Ecto neural progenitor cell (in vitro differentiated cells): ENCODE measurements at places on chromosomes 2 and 18.

DNA sequence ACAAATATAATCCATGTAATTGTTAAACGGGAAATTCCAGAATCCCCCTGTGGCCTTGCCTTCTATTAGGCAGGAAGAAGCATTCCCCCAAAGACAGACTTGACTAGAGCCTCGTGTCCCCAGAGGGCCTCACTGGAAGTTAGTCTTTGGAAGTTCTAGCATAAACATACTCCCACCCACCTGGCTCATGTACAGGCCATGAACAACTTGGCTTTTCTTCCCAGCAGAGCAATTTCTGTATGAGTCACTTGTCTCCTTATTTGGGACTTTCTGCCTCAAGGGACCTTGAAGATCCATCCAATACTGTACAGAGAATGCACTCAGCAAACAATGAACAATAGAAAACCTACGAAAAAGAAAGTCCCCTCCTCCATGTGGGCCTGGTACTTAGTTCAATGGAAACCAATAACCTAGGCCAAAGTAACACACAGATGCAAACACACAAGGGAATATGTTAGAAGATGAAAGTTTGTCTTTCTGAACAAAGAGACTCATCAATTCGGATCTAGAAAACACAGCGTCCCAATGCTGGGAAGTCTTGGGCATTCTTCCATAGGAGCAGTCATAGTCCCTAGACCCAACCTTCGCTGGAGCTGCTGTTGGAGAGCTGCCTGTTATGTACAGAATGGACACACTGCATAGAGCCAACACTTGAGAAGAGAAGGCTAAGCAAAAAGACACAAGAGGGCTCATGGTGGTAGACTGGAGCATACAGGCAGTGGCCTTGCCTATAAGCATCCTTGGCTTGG lies 303.5 kb downstream of the HRH4 start:
- DNase-seq: no peak

- no peak for DNase-seq
These were observed 992.0 kb upstream of the ZEB2 start for GRCh38 chr2:145511946-145512345.

- no peak for DNase-seq
These were observed 176.9 kb upstream of the NRP2 start for GRCh38 chr2:205505371-205505770.

DNA sequence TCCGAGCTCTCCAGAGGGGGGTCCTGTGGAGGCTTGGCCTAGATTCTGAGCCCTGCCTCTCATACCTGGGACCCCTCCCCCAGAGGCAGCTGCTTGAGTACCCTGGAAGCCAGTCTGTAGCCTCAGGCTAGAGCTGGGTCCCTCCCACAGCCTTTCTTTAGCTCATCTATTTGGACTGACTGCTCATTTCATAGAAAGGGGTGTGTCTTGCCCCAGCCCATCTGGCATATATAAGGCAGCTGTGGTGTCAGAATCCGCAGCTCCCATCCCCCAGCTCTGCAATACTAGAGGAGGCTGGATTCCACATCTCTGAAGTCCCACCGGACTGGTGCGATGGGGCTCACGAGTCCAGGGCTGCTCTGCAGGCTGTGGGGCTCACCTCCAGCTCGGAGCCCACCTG lies 26.1 kb downstream of the MPHOSPH10 start:
- DNase-seq: no peak

- DNase-seq: no peak
These were observed 31.4 kb upstream of the MFSD6 start for GRCh38 chr2:190376591-190377245.

GRCh38 chr2:32931519-32931918 lies 15.2 kb upstream of the LTBP1 start:
- no peak for DNase-seq

- no peak for DNase-seq
These were observed 40.2 kb upstream of the EML4 start for GRCh38 chr2:42128721-42129486.

- DNase-seq: no peak
These were observed 1.3 kb upstream of the RIT2 start for GRCh38 chr18:43116699-43117294.

GRCh38 chr2:122808286-122808969 lies 1053.0 kb downstream of the TSN start:
- DNase-seq: no peak

DNA sequence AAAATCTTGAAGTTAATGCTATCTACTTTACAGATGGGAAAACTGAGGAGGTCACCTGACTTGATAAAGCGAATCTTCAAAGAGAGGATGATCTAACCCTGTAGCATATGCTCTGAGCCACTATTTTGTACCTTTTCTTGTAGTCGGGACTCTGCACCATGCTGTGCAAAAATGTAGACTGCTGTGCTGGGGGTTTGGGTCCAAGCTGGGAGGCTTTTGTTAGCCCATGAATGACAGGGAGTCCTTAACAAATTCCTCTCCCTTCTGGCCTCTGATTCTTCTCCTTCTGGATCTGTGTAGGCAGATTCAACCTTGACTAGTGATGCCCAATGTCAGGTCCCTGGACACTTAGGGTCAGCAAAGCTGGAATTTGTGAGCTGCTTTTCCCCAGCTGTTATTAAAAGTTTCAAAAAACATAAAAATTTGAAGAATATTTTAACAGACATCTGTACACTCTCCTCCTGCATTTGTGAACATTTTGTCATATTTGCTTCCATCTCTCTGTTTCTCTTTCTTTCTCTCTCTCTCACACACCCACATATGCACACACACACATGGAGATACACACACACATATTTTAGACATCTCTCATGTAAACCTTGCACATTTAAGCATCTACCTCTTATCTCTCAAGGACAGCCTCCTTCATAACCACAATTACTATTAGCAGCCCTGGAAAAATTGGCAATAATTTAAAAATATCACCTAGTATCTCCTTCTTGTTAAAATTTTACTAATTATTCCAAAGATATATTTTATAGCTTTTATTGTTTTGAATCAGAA lies 335.0 kb upstream of the TRIB2 start:
- DNase-seq: no peak

GRCh38 chr2:25567406-25567805 lies 106.0 kb downstream of the DTNB start:
- DNase-seq: no peak

DNA sequence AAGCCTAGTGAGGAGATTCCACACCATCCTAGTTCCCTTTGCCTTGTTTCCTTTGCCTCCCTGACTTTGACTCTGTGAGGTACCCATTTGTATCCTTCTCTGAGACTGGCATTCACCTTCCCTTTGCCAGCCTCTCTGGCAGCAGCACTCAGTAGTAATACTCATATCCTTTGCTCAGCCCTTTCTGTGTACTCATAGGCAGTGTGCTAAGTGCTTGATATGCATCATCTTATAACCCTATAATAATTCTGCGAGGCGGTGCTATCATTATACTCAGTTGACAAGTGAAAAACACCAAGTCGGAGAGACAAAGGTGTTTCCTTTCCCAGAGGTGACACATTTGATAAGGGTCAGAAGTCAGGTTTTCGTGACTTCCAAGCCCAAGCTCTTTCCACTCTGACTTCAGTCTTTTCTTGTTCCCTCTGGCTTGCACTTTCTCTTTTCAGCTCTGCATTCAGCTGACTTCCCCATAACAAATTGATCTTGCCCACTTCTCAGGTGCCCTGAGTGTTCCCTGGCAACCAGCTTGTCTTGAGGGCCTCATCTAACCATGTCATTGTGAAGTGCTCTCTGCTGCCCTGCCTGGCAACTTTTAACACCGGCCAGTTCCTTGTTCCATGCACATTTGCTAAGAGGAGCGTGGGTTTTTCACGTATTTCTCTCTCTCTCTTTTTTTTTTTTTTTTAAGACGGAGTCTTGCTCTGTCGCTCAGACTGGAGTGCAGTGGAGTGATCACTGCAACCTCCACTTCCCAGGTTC lies 94.5 kb upstream of the UPP2 start:
- DNase-seq: no peak

- no peak for DNase-seq
These were observed 11.1 kb downstream of the CNDP2 start for GRCh38 chr18:74507097-74507881.

GRCh38 chr2:235449568-235449967 lies 44.3 kb upstream of the AGAP1 start:
- no peak for DNase-seq

GRCh38 chr2:197573608-197574007 lies 57.7 kb downstream of the MOB4 start:
- no peak for DNase-seq

DNA sequence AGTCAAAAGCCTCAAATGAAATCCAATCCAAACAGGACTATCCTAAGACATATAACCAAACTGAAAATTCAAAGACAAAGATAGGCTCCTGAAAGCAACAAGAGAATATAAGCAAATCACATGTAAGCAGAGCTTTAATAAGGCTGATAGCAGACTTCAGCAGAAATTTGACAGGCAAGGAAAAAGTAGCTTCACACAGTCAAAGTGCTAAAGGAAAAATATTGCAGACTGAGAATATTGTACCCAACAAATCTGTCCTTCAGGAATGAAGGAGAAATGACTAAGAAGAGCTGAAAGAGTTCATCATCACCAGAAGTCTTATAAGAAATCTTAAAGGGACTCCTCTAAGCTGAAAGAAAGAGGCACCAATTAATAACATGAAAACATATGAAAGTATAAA lies 150.0 kb downstream of the EVA1A start:
- no peak for DNase-seq

DNA sequence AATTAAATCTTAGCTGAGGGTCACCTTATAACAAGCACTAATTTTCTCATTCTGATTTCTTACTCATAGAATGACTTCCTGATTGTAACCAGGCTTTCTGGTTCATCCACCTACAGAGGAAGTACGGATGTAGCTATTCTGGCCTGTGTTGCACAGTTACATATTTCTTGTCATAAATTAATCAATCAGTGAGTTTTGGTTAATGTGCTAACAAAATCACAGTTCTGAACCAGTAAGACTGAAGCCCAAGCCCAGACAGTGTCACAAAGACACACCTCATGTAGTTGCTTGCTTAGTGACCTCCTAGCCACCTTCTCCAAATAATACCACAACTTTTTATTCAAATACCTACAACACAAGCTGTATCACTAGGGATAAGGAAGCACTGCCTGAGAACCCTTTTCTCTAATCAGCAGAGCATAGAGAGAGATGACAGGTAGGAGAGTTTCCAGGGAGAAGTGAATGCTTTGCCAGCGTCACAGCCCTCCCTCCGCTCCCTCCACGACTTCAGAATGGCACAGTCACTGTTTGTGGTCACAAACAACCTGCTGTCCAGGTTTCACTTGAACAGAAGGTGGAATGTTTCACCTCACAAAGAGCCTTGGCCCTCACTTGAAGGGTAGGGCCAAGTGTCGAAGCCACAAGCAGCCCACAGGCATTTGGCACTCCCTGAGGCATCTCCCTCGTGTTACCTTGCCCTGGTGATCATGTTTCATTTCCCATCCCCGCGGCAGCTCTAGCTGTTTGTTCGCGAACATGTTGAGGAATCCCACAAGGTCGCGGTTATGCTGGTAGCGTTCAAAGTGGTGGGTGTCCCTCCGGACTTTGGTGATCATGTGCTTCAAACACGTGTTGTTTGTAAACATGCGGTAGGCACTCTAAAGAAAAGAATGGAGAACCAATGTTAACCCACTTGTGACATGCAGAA lies 120.8 kb upstream of the STK17B start:
- no peak for DNase-seq

DNA sequence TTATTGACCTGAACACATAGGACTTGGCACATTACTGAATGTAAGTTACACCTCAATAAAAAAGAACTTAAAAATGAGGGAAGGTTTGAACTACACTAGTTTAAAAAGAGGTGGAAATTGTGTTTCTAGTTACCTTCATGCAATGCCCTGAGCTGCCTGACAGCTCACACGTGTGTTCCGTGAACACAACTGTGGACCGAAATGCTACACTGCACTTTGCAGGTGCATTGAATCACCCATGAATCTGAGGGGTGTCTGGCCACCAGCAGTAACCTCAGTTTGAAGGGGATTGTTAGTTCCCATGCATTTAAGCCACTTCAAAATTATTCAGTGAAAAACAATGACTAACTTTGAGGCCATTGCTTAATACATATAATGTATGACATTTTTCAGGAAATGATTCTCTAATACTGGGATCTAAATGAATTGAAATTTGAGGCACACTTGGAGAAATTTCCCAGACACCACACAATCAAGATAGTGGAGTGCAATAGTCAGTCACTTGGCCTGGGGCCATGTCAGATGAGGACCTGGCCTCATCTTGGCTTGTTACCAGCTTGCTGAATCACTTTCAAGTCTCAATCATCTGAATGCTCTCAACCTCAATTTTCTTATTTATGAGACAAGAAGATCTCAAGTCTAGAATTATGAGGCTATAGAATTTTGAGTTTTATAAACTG lies 59.3 kb downstream of the MYL12B start:
- no peak for DNase-seq

GRCh38 chr2:165666605-165667004 lies 127.4 kb downstream of the GALNT3 start:
- no peak for DNase-seq

DNA sequence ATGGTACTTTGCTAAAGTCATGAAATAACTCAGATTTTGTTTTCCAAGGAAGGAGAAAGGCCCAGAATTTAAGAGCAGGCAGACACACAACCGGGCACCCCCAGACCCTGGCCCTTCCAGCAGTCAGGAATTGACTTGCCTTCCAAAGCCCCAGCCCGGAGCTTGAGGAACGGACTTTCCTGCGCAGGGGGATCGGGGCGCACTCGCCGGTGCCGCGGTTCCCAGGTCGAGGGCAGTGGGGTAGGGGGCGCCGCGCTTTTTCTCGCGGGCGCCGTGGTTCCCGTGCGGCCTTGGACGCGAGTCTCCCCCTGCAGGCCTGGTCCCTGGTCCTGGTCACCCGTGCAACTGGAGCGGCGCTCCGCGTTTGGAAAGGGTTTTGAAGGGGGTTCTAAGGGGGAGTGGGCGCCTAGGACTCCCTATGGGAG lies 1.2 kb downstream of the ZNF236 start:
- peak; percentile 76 for DNase-seq

DNA sequence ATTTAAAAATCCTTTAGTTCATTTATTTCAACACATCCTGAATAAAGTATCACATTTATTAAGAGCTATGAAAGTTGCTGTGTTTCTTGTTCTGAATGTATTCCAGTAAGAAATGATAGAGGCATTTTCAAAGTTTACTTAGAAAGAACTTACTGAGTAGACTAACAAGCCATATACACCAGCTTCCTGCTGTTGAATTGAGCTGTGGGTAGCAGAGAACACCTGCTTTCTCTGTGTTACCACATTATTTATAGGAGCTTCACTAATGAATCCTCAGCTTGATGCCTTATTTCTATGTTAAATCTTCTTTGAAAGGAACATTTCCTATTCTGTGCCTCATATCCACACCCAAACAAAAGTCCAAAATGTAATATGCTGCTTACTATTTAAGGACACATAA lies 115.4 kb downstream of the CCDC141 start:
- DNase-seq: no peak

- DNase-seq: no peak
These were observed 54.0 kb upstream of the PPP1CB start for GRCh38 chr2:28697602-28698149.

DNA sequence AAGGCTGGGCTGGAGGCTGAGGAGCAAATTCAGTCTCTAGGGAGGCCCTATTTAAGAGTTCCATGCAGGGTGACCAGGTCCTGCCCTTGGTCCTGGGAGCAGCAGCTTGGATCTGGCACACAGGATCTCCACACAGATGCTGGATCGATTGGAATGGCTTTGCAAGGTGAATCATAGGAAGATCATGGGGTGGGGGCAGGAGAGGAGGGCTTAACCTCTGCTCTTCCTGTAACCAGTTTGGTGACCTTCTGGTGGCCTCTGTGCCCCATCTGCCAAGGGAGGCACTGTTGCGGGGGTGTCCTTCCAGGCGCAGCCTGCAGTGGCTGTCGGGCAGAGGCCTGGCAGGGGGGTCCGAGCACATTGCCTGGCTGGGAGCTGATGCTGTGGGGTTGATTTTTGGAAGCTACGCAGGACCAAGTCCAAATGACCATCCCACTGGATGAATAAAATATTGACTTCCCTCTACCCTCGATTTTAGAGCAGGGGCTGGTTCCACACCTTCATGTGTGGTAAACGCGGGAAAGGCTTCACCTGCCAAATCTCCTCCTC lies 79.7 kb downstream of the EDAR start:
- DNase-seq: no peak
